Kidney glomerular epithelial cell (primary cell): ENCODE measurements at places on chromosomes 3 and 15.

GRCh38 chr3:69248436-69248835, 126.0 kb upstream of the LMOD3 start:
- DNase-seq = peak; percentile 91

DNA sequence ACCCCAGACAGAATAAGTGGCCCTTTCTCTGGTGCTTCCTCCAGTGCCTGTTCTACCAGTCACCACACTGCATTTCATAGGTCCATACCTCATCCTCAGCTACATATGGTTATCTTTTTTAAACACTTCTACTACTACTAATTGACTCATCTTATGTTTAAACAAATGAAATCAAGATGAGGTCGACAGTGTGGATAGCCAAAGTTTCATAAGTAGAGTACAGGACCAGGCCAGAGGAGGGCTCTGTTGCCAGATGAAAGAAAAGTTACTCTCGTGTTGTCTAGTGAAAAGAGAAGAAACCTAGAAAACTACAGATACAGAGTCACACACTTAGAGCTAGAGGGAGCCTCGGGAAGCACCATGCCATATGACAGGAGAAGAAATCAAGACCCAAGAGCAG, 296.1 kb downstream of the VPS13C start:
- DNase-seq = no peak

DNA sequence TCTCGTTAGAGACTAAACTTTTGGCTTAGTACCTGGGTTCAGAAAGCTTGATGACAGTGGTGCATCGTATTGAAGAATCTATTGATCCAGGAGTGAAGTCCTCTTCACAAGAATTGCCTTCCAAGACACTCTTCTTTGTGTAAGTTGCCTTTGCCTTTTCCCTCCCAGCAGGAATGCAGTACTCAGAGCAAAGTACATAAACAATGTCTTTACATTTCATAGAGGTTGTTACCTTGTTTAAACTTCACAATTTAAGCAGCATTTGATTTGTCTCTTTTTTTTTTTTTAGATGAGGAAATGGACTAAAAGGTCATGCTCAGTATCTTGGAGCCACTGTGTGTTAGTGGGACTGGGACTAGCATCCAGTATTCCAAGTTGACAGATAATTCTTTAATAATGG, 9.9 kb downstream of the RAB7A start:
- no peak for DNase-seq

DNA sequence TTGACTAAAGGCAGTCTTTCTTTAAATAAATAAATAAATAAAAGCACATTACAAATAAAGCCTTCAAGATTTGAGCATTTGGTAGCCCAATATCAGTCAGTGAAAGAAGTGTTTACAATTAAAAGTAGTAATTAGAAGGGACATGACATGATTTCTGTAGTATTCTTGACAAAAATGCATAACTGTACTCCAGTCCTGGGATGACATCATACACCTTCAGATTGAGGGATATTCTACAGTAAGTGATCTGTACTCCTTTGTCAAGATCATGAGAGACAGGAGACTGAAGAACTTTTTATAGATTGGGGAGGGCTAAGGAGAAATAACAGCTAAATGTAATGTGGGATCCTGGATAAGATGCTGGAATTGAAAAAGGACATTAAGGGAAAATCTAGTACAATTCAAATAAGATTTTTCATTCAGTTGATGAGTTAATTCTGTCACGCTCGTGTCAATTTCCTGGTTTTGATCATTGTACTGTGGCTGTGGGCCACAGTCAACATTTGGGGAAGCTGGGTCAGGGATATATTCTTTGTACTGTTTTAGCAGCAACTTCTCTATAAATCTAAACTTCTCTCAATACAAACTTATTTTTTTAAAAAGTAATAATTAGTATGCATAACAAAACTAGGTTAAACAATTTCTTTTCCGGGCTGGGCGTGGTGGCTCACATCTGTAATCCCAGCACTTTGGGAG, 314.8 kb downstream of the PTPRG start:
- DNase-seq = no peak

DNA sequence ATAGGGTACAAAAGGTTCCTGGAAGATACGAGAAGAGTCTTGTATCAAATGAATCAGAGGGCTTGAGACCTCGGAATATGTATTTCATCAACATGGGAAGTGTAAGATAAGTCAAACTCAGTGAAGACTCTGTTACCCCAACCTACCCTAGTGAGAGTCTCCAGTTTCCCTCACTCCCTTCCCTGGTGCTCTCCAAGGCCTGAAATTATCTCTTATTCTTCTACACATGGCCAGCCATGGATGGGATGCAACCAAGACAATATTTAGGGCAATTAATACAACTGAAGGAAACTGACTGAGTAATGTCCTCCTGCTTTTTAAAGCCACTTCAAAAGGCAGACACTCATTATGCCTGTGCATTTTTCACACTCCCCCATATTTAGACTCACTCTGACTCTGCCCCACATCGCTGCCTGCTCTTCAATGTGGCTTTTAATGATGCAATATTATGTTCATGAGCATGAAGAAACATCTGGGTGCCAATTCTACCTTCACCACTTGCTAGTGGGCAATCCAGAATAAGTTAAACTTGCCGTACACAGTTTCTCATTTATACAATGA, 137.1 kb upstream of the THBS1 start:
- DNase-seq = no peak
